ENCODE measurements at places on chromosomes 6 and 20.

DNA sequence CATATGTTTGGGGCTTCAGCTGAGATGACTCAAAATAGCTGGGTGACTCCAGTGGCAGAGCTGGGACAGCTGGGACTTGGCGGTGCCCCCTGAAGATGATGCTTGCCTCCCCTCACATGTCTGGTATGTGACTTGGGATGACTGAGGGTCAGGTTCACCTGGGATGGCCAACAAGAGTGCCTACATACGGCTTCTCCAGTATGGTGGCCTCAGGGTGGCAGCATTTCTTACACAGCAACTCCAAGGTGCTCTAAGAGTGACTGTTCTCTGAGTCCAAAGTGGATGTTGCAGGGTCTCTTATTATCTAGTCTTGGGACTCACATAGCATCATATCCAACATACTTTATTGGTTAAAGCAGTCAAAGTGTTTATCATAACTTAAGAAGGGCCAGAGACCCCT is 87.8 kb upstream of the CENPW start:
- no peak for DNase-seq

GRCh38 chr20:35303382-35303734 is 11.1 kb upstream of the FAM83C start:
- DNase-seq = no peak

DNA sequence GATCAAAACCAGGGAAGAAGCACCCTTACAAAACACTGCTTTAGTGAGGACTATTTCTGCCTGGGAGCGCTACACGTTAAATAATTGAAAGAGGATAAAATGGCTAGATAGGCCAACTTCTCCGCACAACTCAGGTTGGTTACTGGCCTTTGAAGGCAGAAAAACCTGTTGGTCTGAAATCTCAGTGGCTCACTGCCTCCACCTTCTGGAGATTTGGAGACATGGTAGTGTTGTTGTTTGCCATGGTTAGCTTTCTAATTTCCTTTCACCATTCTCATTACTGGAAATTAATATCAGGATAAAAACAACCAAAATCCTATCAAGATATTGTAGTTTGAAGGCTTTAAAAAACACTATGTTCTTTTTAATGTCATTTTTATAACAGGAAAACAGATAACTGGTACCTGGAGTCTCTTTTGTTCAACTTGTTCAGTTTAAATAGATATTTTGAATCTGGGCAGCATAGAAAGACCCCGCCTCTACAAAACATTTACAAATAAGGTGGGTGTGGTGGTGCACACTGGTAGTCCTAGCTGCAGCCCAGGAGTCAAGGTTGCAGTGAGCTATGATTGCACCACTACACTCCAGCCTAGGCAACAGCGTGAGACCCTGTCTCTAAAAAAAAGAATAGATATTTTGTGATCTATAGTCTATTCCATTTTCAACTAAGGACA is 27.5 kb upstream of the BCLAF1 start:
- peak; percentile 83 for DNase-seq

GRCh38 chr6:156687789-156688619 is 89.2 kb upstream of the ARID1B start:
- DNase-seq = peak; percentile 45

DNA sequence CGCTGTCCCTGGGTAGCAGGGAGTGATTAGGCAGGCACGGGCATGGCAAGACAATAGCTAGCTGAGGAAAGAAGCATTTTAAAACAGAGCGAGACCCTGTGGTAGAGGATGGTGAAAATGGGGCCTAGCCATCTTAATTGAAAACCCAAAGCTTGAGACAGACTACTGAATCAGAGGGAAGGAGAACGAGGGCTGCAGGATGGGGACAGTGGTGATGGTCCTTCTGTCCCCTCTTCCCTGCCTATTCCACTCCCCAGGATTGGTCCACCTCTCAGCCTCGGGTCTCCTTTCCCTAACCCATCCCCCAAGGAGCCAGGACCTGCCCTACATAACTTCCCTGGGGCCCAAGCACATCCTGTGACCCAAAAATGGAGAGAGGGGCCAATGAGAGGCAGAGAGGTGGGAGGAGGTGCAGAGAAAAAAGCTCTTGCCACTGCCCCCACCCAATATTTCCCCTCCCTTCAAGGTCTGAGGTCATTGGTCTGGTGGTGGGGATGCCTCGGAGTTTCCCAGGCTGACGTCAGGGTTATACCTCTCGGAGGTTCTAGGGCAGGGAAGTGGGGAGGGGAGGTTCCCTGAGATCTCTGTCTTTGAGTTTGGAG is 884 bp upstream of the CUTA start:
- DNase-seq = peak; percentile 46

DNA sequence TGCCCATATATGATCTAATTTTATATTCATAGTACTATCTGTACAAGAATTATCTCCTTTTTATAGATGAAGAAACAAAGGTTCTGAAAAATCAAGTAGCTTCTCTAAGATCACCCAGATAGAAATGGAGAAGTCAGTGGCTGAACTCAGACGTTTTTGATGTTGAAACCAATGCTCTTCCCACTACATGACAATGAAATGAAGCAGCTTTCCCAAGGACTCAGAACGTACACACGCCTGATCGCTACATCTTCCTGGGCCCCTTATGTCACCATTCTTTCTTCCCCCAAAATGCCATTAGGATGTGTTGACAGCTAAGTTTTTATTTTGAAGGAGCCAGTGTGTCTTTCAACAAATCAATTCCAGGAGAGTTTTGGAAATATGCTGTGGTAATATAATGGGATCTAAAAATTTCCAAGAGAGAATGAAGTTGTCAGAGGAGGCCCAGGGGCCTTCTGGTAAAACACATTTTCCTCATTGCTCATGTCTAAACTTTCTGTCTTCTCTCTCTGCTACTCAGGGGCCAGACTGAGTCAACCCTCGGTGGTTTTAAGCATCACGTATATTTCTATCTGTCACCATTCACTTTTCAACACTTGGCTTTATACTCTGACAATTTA is 98.1 kb upstream of the COL21A1 start:
- DNase-seq = no peak

GRCh38 chr6:163809364-163809763 is 394.8 kb downstream of the QKI start:
- no peak for DNase-seq

GRCh38 chr6:106117579-106117978 is 31.4 kb downstream of the PRDM1 start:
- no peak for DNase-seq

DNA sequence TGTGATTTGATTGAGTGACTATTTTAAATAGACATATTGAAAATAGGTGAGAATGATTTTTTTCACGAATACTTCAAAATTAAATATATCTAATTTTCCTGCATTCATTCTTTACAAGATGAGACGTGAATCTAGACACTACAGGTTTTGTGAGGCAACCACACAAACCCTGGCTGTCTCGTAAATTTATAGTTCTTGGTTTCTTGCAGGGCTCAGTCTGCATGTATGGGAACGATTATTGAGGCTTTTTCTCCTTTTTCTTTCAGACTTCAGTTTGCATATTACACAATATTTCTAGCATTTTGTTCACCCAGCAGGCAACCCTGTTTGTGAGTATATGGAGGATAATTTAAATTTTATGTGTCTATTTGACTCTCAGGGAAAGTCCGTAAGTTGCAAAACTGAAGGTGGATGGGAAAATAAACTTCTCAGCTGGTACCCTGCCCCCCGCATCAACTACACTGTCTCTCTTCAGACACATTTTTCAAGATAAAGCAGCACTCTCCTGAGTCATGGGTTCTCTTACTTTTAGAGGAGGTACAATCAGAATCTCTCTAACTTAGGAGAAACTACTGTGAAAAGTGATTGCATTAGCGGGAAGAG is 1349.3 kb downstream of the GRIK2 start:
- DNase-seq = no peak

DNA sequence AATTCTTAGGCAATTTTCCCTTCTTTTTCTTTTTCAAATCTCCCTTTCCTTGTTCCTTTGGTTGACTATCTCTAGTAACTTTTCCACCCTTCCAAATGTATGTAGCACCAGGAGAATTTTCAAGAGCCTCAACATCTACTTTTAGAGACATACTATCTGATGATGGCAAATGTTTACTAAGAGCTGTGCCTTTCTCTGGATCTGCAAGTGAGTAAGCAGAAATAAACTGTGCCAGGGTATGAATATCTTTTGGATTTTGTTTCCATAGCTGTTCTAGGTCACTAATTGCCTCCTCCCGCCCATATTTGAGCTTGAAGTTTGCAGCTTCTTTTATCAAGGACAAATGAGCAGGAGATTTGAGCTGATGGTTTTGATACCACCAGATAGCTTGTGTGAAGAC is 69.5 kb downstream of the GTF2H5 start:
- DNase-seq = no peak

GRCh38 chr20:828987-829386 is 4.5 kb upstream of the FAM110A start:
- DNase-seq = no peak

DNA sequence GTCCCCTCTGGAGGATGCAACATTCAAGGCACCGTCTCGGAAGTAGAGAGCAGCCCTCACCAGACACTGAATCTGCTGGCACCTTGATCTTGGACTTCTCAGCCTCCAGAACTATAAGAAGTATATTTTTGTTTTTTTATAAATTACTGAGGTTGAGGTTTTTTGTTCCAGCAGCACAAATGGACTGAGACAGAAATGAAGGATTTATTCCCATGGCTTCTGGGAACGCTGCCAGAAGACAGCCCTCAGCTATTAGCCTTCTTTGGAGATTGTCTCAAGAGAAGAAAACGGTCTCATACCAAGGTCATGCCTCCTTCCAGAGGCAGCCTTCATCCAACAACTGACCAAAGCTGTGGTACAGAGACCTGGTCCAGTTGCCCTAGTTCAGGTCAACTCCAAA is 85.4 kb downstream of the CHMP4B start:
- peak; percentile 65 for DNase-seq

DNA sequence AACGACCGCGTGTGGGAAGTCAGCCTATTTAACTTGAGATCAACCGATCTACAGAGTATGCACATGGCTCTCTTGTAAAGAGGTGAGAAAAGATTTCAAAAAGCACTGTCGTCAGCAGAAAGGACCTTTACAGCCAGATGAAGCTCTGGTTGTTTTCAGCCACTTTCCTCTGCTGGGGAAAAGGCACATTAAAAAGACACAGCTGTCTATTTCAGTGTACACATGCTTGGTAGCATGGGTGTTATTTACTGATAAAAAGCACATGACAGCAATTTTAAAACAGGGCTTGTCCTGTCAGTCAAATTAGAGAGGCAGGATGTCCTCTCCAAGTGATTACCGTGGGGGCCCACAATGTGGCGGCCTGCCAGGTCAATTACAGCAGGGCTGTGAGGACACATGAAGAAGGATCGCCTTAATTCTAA is 188.9 kb downstream of the PRKN start:
- DNase-seq = no peak

DNA sequence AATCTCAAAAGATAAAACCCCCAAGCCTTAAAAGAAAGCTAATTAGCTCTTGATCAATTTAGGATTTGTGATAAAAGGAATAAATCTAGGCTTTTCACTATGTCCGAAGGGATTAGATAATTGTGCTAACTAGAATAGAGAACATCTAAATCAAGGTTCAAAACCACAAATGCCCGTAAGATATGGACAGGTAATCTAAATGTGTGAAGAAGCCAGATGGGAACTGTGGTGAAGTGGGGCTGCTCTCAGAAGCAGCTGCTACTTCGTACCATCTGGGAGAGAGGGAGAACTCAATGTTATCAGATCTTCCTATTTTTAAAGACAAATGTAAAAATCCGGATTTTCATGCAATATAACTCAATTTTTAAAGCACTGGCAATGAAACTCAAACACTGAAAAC is 44.2 kb downstream of the NCOA6 start:
- no peak for DNase-seq
